ENCODE measurements at places on chromosomes 12 and 14.

GRCh38 chr12:1469070-1469469, 125.3 kb downstream of the FBXL14 start:
- no peak for DNase-seq

DNA sequence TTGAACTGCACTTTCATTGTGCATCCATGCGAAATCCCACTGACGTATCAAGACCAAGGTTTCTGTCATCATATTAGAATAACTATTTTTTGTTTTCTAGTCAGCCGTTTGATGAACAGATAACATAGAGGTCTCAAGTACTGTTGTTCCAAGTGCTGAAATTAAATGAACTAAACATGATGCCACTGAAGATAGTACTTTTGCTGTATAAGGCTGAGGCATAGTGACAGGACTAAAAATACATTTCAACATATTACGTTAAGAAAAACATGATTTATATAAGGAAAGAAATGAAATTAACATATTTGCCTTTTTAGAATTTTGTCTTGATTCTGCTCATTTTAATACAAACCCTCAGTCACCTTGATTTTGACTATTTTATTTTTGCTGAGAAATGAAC, 82.2 kb downstream of the ANO6 start:
- no peak for DNase-seq

DNA sequence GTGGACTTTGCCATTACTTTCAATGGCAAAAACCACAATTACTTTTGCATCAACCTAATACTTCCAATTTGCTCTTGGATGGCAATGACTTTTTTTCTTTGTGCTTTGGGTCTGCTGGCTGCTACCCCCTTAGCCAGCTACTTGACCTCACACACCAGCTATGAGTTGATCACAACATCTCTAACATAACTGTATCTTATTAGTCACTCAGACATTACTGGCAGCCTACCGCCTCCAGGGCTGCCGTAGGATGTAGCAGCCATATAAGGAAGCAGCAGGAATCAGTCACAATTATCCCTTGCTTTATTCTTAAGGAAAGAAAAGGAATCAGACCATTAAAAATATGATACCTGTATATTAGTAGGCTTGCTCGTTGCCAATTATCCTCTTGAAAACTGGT, 260.5 kb downstream of the ADAMTS20 start:
- DNase-seq, result peak; percentile 44

DNA sequence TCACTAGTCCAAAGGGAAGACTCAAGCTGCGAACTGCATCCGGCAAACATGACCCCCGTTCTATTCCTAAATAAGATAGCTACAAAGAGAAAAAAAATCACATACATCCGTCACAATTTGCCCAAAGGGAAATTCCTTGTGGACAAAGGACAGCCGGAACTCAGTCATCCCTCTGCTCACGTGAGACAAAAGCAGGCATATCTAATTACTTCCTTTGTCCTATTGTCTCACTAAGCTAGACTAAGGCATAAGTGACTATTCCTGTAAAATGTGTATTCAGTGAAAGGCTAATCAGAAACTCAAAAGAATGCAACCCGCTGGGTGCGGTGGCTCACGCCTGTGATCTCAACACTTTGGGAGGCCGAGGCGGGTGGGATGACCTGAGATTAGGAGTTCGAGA, 27.2 kb upstream of the NINJ2 start:
- no peak for DNase-seq

DNA sequence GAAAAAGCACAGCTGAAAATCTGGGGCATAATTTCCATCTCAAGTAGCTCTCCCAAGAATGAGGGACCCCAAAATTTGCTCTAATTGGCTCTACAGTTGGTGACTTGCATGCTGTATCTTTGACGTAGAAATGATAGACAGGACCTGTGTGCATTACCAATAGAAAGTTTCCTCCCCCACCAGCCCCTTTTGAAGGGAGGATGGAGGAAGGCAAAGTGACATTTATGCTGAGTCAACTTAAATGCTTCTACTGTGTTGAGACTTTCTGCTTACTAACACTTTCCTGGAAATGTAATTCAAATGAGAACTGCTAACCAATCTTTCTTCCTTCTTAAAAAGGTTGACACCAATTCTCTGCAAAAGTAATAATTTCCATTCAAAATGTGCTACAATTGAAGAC, 31.9 kb downstream of the TSPAN8 start:
- no peak for DNase-seq

DNA sequence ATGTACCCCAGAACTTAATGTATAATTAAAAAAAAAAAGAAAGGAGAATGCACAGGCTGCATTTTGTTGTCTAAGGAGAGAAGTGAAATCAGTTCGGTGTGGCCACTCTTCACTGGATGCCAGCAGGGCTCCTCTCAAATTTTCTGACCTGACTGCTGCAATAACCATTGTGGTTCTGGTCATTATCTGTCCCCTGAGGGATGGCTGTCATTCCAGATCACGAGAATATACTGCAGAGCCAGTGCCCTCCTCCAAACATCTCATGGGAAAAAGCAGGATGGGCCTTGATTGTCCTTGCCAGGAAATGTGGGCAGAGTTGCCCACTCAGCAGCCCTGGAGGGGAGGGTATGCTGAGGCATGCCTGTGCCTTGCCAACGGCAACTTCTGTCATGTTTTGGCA, 139.1 kb downstream of the SLC8A3 start:
- no peak for DNase-seq

GRCh38 chr12:68636268-68636667, 25.6 kb downstream of the RAP1B start:
- DNase-seq, result peak; percentile 88

GRCh38 chr12:103809154-103809553, 31.9 kb downstream of the NT5DC3 start:
- no peak for DNase-seq

- DNase-seq, result peak; percentile 92
Measured at GRCh38 chr14:74843653-74844052, 32.3 kb downstream of the PROX2 start.

GRCh38 chr12:116784238-116784612, 46.1 kb downstream of the RNFT2 start:
- no peak for DNase-seq

GRCh38 chr12:9786726-9787717, 26.3 kb upstream of the CD69 start:
- DNase-seq, result peak; percentile 40

- DNase-seq, result no peak
Measured at GRCh38 chr14:47691829-47692228, 16.4 kb upstream of the MDGA2 start.

GRCh38 chr14:105195522-105196264, 14.6 kb upstream of the NUDT14 start:
- no peak for DNase-seq

DNA sequence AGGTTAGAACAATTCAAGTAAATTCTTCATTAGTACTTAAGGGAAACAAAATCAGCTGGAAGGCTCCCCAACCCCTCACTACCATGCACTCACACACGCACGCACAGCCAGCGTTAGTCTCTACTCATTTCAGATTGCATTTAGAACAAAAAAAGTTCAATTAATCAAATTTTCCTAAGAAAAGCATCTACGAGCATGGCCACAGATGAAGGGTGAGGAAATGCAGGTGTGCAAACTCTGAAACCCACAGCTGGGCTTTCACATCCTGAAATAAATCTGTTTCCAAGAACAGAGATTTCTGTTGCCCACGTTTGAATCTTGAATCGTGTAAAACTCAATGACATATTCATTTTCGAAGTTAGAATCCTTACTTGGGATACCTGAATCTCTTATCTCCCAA, 62.6 kb downstream of the SEL1L start:
- DNase-seq, result no peak

DNA sequence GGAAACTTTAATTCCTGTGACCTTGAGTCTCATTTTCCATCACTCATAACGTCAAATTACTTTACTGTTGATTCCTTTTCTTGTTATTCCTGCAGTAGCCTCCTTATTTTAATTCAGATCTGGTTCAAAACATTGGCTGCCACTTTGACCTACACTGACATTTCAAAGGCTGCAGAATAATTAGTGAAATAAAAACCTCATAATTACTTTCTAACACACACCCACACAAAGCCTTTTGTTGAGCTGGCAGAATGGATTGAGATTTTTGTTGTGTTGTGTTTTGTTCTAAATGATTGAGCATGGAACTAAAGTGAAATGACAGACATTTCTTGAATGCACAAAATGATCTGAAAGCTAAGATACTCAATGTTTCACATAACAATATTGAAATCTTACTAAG, 507.5 kb upstream of the STXBP6 start:
- no peak for DNase-seq

DNA sequence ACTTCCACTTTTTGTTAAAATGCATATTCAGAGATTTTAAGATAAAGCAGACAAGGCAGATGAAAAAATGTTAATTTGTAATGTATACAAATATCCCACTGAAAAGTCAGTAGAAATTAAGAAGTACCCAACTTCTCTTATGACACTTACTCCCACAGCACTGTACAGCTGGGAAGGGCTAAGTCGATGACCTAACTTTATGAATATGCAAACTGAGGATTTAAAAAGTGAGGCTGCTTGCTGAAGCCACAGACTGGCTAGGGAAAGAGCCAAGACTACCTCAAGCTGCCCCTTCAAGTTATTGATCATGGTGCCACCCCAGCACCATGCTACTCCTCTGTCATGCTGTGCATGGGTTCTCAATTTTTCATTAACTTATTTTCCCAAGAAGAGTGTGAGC, 17.0 kb downstream of the PPM1H start:
- peak; percentile 45 for DNase-seq

- DNase-seq, result no peak
Measured at GRCh38 chr12:65894088-65894487, 69.8 kb downstream of the HMGA2 start.

GRCh38 chr12:124232654-124232987, 62.3 kb upstream of the RFLNA start:
- no peak for DNase-seq

DNA sequence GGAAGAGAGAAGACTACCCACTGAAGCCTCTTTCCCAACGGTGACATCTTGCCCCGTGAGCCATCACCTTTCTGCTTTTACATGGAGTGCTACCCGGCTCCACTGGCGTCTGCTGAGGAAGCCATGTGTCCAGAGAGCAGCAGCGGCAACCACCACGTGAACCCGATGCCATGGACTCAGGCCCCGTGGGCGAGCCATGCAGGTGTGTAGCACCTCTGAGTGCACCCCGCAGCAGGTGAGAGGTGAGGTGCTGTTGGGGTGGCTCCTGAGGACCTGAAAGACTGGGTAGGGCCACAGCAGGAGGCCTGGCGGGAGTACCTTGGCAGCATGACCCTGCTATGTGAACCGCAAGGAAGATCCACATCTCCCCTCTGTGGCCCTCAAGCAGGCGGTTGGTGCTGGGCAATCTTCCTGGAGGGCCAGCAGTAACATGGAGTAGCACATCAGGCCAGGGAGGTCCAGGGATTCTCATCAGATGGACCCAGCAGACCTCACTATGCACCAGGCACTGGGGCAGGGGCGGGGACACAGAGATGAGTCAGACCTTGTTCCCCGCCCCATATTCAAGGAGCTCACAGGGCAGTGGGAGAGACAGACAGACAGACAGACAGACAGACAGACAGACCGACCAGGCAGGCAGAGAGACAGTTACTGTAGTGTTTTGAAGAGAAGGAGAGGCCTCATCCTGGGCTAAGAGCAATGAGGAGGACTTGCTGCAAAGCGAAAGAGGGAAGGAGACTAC, 129.6 kb downstream of the PAPOLA start:
- DNase-seq, result no peak

DNA sequence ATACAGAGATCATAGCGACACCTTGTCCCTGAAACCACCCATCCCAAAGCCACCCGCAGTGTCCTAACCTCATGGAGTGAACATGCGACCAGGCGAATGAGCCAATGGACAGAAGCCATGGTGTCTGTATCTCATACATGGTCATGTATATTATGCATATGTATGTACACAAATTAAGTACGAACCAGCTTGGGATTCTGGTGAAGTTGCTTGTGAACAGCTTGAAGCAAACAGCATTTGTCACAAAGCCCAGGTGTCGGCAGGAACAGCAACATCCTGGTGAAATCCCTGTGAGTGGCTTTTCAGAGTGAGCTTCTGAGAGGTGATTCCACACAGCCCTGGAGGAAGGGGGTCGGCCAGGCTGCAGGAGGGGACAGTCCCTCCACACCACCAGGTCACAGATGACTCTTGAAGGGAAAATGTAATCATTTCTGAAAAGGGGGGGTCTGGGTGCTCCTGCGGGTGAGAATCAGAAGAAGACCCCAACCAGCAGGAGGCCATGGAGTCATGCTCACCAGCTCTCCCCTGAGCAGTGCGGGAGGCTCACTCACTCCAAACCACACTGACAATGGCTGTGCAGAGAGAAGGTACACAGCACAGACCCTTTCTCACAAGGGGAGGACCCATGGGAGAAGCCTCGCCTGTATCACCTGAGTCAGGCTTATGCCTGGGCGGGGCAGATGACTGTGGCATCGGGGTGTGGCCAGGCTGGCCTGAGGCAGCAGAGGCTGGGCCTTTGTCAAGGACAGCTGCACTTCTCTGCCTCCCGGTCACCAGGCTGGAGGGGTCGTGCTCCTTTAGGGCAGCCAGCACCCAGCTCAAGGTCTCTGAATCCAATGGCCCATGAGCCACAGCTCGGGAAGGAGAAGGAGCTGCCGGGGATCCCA, 14.3 kb downstream of the CHGA start:
- DNase-seq, result no peak

DNA sequence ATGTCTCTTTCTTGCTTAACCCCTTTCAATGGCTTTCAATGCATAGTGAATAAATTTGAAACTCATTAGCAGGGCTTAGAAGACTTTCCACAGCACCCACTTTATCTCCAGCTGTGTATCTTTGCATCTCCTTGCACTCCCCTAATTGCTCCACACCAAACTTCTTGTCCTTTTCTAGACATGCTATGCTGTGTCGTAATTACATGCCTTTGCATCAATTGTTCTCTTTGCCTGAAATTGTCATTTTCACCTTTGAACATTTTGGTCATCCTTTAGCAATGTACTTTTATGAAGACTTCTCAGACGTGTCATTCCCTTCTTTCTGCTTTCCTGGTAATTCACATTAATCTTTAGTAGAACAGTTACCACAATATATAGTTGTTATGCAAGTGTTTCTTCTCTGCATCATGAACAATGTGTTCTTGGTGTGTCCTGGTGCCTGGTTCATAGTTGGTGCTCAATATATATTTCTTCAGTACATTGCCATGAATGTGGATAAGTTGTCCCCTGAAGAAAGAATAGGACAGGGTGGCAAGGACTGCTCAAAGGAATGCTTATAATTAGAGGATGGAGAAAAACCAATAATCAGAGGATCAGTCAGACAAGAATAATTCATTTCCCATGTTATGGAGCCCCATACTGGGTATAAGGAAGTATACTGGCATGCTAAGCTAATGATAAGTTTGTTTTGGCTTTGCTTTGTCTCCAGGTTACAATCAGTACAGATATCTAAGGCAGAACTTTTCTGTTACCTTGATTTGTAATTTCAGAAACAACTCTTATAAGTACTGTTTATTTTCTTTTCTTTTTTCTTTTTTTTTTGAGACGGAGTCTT, 27.2 kb downstream of the ARF6 start:
- peak; percentile 54 for DNase-seq

GRCh38 chr12:27426743-27427487, 19.6 kb upstream of the SMCO2 start:
- no peak for DNase-seq

Data from adipocyte (in vitro differentiated cells).